Stimulated activated CD4-positive, alpha-beta T cell treated with anti-CD3 and anti-CD28 coated beads, TNF-alpha, amount 100 ng/mL, for 1 hour (primary cell): ENCODE measurements at places on chromosomes 12 and 14.

DNA sequence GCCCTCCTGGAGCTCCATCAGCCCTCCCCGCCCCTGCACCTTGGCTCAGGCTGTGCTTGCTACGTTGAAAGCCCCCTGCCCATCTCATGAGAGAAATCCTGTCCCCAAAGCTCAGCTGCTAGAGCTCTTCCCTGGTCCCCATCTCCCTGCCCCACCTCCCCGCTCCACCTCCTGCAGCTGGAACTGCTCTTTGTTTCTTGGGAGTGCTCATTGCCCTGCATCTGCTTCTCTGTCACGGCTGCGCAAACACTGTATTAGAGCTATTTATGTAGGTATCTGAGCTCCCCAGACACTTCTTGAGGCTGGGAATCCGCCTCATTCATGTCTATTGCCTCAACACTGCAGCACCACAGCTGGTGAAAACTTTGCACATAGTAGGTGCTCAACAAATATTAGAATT, 32.8 kb upstream of the PRIMA1 start:
- DNase-seq: no peak

- DNase-seq: no peak
Observed at GRCh38 chr12:78293059-78293686, 462.5 kb downstream of the NAV3 start.

DNA sequence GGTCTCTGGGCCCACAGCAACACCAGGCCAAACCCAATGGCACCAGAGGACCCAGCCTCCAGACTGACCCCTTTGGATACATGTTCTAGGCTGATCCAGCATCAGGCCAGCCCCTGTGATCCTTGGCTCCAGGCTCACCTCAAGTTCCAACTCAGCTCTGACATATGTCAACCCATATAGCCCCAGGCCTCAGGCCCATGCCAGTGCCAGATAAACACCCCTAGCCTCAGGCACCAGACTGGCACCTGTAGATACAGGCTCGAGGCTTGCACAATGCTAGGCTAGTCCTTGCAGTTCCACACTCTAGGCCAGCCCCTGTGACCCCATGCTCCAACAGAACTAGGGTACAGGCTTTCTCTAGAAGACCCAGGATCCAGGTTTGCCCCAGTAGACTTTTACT, 287.5 kb downstream of the KCNC2 start:
- no peak for DNase-seq

- no peak for DNase-seq
Observed at GRCh38 chr12:65670775-65671174, 153.5 kb upstream of the HMGA2 start.

- DNase-seq: no peak
Observed at GRCh38 chr14:53793790-53794505, 162.7 kb downstream of the BMP4 start.

DNA sequence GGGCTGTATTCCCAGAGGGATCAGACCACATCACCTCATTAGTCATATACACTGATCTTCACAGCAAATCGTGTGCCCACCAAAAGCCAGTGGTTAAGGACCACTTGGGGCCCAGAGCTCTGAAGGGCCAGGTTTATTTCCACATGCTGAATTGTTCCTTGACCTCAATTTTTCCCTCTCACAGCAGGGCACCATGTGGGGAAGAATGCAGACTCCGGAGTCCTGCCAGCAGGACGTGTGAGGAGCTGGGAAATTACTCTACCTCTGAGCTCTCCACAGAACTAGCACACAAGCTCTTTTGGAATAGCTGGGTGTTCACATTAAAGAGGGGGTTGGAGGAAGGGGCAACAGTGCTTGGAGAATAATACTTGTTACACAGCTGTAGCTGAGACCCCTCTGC, 57.6 kb upstream of the SEL1L start:
- no peak for DNase-seq

- DNase-seq: no peak
Observed at GRCh38 chr14:96125536-96125935, 79.1 kb upstream of the BDKRB2 start.

- no peak for DNase-seq
Observed at GRCh38 chr14:59847711-59848110, 22.9 kb downstream of the RTN1 start.

GRCh38 chr14:75113932-75114539, 12.8 kb downstream of the NEK9 start:
- DNase-seq: no peak

- DNase-seq: no peak
Observed at GRCh38 chr12:34212651-34213050, 190.4 kb downstream of the ALG10 start.

GRCh38 chr12:13523536-13524307, 327.2 kb downstream of the EMP1 start:
- no peak for DNase-seq
